ENCODE measurements at places on chromosomes 2 and 18. TPM values are rescaled to one million over a fixed set of nuclear protein-coding genes. Genes with fewer than 3 reads are reported as not detected.

The FKBP1B gene
- polyA plus RNA-seq, result 15.3 TPM

The TSPYL6 gene
- polyA plus RNA-seq, result not detected

The AKAIN1 gene
- 0.31 TPM for polyA plus RNA-seq

The CDH7 gene
- polyA plus RNA-seq, result not detected

The GKN2 gene
- not detected for polyA plus RNA-seq

The PLEK gene
- polyA plus RNA-seq, result 2.6 TPM

The AP1S3 gene
- 1.1 TPM for polyA plus RNA-seq

The TUBA3E gene
- polyA plus RNA-seq, result 0.05 TPM

The TUBA4B gene
- polyA plus RNA-seq, result 0.20 TPM

The NGEF gene
- polyA plus RNA-seq, result 10.9 TPM

The FOXD4L1 gene
- not detected for polyA plus RNA-seq

The NETO1 gene
- polyA plus RNA-seq, result not detected

The CAPN14 gene
- not detected for polyA plus RNA-seq

The C2orf15 gene
- 0.25 TPM for polyA plus RNA-seq

The ASB18 gene
- not detected for polyA plus RNA-seq

The NFATC1 gene
- 1.1 TPM for polyA plus RNA-seq

The ALK gene
- polyA plus RNA-seq, result not detected

The C2orf72 gene
- polyA plus RNA-seq, result 94.9 TPM

The TLX2 gene
- not detected for polyA plus RNA-seq

The RHOB gene
- polyA plus RNA-seq, result 114 TPM

The SFXN5 gene
- 35.1 TPM for polyA plus RNA-seq

All from liver (tissue), 10 donors.